ENCODE measurements at places on chromosomes 4 and X.
A peak's percentile ranks its signal among the peaks of the same experiment; 100 is the strongest.

GRCh38 chr4:67428819-67429218 is 116.5 kb downstream of the CENPC start:
- no peak for DNase-seq

DNA sequence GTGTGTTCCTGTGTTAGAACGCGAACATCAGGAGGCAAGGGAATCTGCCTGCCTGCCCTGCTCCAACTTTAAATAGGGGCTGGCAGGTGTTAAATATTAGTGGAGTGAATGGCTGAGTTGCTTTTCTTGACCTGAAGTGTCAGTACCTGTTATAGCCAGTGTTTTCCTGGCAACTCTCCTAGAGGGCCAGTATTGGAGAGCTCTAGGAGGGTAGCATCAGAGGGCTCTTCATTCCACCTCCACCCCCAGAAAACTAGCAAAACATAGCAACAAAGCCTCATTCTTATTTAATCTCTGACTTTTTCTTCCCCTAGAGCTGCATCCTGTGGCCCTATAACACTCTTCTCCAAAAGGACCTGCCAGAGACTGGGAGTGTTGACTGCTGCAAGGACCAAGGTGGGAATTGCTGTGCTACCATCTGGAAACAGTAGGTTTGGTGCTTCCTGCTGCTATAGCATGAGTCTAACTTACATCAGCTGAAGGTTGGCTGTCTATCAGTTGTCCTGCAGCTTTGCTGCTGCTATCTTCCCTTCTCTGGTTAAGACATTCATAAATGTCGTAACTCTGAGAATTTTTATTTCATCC is 33.5 kb downstream of the SGMS2 start:
- DNase-seq = no peak

DNA sequence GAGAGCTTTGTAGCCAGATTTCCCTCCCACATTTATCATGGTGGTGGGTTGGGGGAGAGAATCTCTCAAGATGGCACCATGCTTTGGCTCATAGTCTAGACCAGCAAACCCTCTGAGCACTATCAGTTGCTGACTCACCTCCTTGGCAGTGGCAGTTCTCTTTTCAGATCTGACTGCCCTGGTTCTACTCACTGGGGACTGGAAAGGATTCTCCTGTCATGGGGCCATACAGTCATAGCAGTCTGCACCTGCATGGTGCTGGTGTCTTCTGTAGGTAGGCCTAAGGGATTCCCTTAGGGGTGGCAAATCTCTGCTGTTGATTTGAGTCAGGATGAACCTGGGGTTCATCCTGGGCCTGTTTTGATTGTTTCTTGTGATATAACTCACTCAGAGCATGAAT is 2.6 kb downstream of the TEX13B start:
- no peak for DNase-seq

DNA sequence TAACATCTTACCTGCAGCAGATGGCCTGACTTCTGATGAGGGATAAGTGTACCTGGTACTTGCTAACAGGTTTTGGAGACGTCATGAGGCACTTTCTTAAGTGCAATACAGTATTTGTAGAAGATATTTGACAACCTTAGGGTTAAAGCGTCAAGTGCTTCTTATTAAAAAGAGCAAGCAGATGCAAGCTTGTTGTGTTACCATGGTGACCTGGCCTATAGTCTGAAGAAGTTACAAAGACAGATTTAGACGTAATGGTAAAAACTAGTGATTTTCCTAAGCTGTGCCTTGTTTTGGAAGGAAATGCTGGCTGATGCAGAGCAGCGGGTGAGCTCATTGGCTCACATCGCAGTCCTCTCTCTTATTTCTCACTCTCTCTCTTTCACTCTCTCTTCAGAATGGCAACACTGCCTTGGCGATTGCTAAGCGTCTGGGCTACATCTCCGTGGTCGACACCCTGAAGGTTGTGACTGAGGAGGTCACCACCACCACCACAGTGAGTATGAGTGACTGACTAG is 243.6 kb downstream of the ANK2 start:
- no peak for DNase-seq

DNA sequence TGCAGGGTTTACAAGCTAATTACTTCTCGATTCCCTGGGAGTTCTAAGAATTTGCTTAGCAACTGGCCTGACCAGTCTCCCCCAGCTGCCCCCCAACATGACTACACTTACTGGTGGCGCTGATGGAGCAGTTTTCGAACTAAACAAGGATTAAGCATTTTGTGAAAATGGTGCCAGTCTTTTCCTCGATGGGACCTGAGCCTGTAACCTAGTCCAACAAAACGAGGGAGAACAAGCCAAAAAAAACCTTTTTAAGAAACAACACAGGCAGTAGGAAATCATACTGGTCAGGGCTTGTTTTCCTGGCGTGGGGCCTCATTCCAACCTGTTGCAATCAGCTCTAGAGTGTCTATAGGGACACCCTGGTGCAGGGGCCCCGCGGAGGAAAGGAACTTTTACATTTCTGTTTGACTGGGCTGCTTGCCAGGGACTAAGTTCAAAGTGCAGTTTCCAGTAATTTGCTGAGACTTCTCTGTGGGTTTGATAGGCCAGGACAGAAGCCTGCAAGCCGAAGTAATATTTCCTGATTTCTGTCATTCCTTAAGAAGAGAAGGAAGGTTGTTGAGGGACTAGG is 158.7 kb downstream of the SPRY1 start:
- peak; percentile 49 for DNase-seq

DNA sequence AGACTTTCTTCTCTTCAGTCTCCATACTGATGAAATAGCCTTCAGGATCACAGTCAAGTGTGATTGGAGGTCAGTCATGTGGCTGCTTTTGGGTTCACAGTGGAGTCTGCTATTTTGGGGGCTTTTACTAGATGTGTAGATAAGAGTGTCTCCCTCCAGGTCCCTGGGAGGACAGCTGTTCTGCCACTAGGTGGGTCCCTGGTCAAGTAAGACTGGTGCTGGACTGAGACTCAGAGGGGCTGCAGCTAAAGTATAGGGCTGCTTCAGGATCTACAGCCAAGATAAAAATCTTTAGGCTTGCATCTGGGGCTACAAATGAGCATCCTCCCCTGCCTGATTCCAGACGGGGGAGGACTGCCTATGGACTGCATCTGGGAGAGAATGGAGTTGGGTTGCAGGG is 200.7 kb upstream of the ANKRD50 start:
- no peak for DNase-seq

DNA sequence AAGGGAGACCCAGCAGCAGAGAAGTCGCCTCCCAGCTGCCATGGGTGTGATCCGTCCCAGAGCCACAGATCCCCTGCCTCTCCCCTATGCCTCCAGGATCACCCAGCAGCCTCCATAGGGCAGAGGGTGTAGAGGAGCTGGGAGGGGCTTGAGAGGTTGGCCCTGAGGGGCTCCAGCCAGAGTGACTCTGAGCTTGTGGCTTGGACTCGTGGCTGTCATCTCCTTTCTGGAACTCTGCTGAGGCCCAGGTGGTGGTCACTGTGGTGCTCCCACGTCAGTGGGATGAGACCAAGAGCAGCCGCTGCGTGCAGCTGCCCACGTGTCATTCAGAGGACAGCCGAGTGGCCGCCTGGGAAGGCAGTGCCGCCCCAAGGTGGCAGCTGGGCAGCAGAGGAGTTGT is 4.2 kb downstream of the TACC3 start:
- no peak for DNase-seq

GRCh38 chr4:151227172-151227571 is 49.8 kb upstream of the PRSS48 start:
- DNase-seq = no peak

Measured in suppressor macrophage (primary cell).